CD4-positive, alpha-beta T cell treated with Interleukin-6 for 4 hours (primary cell): ENCODE measurements at places on chromosomes 4 and X.

DNA sequence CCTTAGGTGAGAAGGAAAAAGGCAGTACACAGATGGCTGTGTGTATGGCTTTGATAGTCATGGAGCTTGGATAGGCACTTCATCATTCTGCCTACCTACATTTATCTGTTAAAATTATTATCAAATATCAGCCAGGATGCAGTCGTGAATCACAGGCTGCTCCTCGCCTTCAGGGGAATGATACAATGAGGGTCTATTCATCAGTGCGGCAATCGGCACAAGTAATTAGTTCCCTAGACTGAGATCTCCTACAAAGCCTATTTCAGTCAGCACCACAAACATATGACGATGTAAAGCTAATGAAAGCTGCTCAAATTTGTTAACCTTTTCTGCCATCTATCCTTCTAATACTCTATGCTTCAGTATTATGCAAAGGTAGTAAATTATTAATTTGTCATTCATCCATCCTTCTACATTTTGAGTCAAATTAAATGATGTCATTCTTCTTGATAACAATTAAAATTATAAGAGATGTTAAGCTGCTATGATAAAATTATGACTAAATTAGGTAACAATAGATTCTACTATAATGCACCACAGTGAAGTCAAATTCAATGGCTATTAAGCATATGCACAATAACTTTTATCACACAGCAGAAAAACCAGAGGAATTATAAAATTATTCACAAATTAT is 19.0 kb downstream of the MAB21L2 start:
- no peak for DNase-seq

DNA sequence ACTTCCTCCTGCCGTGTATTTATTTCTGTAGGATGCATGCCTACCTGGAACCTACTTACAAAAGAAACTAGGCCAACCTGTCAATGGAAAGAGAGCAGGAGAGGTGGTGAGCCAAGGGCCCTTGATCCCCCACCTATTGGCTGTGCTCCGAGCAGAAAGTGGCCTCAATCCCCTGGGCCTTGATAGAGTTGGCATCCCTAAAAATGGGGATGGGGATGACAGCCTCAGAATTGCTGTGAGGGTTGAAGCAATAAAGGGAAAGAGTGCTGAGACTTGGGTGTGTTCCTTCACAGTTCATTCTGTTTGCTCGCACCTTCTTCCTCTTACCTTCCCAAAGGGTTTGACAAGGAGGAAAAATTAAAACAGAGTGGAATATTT is 314.7 kb downstream of the STK32B start:
- DNase-seq = no peak

GRCh38 chr4:142386856-142387255 is 459.2 kb downstream of the INPP4B start:
- DNase-seq = no peak

DNA sequence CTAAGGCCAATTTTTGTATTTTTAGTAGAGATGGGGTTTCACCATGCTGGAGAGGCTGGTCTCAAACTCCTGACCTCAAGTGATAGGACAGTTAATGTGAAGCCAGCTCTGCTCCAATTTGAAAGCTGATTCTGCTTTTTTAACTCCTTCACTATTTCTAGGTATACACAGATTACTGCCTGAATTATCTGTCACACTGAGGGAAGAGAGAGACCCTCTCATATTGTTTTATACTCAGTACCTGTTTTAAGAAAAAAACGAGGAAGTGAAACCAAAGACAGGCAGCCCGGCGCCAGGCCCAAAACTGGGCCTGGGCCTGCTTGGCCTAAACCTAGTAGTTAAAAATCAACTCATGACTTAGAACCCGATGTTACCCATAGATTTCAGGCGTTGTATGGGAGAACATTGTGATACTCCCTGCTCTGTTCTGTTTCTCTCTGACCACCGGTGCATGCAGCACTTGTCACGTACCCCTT is 1601.5 kb upstream of the PCDH10 start:
- DNase-seq = no peak

GRCh38 chr4:4694296-4694772 is 152.5 kb upstream of the STX18 start:
- no peak for DNase-seq
